Stimulated activated CD8-positive, alpha-beta memory T cell treated with anti-CD3 and anti-CD28 coated beads, Interleukin-2, amount 100 ng/mL, for 1 hour (primary cell): ENCODE measurements at places on chromosomes 4 and X.

- no peak for DNase-seq
Observed at GRCh38 chr4:18381186-18381585, 359.6 kb upstream of the LCORL start.

DNA sequence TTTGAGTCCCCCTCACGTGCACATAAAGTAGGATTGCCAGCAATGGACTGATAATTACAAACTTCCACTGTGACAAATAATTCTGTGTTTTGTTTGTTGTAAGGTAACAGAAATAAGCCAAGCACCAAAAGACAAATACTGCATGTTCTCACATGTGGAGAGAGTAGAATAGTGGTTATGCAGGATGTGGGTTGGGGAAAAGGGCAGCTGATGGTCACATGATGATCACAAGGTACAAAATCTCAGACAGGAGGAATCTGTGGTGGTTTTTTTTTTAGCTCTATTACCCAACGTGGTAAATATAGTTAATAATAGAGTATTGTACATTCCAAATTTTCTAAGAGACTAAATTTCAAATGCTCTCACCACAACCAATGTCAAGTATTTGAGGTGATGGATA is 182.3 kb downstream of the BANK1 start:
- DNase-seq = no peak

- DNase-seq = no peak
Observed at GRCh38 chrX:100931218-100931924, 2.7 kb upstream of the XKRX start.

DNA sequence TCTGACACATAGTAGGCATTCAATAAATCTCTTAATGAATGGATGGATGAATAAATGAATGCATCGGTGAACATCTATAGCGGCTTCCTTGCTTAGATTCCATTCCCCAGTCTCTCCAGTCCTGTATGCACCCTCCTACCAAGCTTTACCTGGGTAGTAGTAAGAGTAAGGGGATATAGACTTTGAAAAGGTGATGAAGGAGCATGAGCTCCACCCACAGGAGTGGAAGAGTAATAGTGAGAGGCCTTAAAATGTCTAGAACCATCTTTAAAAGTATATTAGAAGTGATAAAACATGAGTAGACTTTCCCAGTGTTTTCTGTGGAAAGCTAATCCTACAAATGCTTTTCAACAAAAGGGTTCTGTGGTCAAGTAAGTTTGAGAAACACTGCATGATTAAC is 35.5 kb upstream of the GPC3 start:
- DNase-seq = no peak

GRCh38 chr4:53844133-53844532 is 220.3 kb downstream of the CHIC2 start:
- DNase-seq = no peak

- no peak for DNase-seq
Observed at GRCh38 chr4:147576084-147576483, 41.1 kb upstream of the TMEM184C start.

DNA sequence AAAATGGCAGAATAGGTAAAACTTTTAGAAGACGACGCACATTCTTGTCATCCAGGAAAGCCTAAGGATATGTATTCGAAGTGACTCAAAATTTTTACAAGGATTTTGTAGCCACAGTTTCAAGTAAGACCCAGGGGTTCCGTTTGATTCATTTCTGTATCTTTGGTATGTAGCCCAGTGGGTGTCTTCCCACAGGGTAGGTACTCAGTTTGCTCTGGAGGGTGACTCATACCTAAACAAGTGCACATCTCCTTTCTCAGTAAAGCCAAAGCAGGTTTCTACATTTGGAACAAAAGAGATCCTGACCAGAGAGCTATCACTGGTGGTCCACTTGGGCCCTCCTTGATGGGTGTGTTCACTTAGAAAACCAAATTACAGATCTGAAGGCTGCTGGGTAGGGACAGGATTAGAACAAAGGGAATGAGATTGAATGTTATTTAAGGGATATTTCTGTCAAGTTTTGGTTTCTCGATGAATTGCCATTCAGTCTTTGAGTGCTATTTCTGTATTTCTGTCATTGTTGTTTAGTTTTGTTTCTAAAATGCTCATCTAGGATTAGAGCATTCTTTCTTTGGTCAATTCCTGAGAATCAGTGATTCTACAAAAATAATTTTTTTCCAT is 56.1 kb downstream of the PLS3 start:
- DNase-seq = no peak

DNA sequence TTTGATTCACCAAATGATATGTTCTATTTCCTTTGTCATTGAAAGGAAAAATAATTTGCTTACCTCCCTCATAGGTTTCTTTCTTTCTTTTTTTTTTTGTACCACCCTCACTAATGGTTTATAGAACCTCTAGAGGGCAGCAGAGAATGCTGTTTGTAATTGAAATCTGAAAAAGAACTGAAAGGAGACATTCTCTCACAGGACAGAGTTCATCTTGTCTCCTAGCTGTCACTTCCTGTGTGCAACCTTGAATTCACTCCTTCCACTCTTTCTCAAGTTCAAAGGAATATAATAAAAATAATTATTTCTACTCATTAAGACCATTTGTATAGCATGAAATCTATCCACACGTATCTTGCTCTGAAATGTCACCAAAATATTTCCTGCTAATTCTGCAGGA is 51.0 kb downstream of the GUCY1B1 start:
- no peak for DNase-seq

DNA sequence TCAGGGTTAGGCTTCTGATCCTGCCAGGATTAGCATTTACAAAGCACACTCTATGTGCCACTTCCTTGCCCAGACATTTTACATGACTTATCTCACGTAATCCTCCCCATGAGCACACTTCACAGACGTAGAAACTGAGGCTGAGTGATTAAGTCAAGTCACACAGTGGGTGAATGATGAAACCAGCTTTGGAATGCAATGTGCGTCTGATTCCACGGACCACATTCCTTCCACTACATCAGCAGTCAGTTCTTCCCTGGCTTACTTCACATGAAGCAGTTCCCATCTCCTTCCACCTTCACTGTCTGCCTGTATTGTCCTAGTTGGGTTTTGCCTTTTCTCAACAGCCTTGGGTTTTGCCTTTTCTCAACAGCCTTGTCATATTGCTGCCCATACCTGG is 134.3 kb upstream of the PPARGC1A start:
- no peak for DNase-seq

- DNase-seq = no peak
Observed at GRCh38 chr4:115272185-115272584, 158.8 kb upstream of the NDST4 start.

GRCh38 chr4:108774809-108775530 is 12.1 kb upstream of the ETNPPL start:
- no peak for DNase-seq

- no peak for DNase-seq
Observed at GRCh38 chr4:60656171-60656570, 544.0 kb upstream of the ADGRL3 start.

DNA sequence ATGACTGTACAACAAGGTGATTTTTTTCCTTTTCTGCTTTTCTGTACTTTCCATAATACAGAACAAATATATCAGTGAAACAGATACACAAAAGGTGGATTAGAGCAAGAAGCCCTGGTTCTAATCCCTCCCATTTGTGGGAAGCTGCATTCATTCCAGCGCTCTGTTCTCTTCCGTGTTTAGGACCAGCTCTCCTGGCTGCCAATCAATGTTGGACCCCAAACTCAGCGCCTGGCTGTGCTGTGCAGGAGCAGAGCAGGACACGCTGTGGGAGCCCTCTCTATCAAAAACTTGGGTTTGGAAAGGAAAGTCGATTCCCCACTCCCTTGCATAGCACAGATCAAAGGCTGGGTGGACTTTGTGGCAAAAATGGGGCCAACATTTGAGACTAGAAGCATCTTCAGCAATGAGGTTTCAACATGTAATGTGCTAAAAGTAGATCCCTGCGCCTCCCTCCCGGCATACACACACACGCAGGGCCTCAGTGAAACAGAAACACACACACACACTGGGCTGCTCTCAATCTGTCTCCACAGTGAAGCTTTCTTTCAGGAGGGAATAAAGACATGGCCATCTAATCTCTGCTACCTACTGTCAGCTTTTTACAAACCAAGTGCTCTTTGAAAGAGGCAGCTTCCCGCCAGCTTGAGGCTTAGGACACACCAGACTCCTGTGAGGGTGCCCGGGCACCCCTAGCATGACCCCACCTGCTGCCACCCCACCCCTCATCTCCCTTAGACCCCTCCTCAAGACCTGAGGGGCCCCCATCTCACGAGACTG is 12.2 kb downstream of the WDR1 start:
- no peak for DNase-seq

DNA sequence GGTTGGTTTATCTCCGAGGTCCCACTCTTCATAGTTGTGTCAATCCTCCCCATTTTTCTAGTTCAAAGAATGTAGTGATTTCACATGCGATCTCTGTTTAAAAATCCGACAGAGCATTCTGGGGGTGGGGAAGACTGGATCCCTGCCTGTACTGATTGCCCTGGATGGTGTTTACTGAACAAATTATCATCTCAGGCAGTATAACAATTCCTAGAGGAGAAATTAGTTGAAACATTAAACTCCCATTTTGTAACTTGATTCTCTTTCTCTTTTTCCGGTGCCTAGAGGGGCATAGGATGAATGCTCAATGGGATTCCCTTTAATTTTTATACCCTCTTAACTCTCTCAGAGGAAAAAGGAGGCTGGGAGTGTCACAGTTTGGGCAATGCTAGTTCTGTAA is 10.0 kb upstream of the CWH43 start:
- DNase-seq = no peak

DNA sequence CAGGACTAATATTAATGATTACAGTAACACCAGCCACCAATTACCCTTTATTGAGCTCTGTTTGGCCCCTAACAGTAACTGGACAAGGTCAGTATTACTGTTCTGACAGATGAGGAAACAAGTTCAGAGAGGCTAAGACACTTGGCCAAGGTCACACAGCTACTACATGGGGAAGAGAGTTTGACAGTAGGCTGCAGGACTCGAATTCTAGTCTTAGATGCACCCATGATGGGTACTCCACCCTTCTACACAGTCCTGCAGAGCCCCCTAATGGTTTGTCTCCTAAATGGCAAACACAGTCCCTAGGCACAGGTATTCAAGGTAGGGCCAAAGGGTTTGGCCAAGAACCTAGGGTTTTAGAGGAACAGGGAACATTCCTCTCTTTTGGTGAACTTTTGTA is 93.9 kb downstream of the NSUN7 start:
- no peak for DNase-seq

DNA sequence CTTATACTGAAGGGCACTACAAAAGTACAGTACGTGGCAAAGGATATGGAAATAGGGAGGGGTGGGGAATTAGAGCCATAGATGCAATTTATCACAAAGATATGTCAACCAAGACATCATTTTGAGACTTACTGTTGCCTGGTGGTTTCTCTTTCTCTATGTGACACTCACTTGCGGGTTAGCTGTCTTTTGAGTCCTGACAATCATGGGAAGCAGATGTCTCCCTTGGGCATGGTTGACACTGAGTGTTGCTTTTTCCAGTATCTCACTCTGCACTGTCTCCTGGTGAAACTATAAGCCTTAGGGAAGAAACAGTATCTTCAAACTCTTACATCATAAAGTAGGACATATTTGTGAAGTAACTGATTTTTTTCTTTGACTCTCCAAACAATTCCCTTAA is 383.5 kb upstream of the LCORL start:
- no peak for DNase-seq

DNA sequence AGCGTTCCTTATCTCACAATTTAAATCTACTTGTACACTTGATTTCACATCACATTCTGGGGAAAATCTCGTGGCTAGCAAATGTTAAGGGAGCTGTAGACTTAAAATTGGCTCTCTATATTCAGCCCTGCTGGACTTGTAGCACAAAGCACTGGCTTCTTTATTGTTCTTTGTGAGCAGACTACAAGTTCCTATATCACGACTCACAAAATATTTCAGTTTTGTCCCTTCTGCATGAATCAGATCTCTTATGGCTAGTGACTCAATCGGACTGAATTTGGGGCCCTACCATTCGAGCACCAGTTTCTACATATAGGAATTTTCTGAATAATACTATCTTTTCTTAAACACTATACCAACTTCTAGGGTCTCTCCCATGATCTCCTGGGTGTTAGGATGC is 390.1 kb downstream of the ADAM29 start:
- no peak for DNase-seq

DNA sequence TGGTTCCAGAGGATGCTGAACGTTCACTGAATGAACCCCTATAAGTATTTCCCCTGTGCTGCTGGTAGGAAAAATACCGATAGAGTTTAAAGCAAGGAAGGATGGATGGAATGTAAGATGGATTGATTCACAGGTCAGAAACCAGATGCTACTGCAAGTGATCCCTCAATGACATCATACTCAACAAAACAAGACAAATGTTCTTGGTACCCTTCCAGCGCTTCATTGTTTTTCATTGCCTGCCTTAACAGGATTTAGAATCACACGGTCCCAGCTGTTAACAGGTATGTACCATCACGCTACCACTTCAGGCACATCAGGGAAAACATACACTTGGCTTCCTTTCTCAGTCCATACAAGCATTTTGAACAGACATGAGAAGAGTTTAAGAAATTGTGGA is 118.1 kb upstream of the TLR3 start:
- no peak for DNase-seq

DNA sequence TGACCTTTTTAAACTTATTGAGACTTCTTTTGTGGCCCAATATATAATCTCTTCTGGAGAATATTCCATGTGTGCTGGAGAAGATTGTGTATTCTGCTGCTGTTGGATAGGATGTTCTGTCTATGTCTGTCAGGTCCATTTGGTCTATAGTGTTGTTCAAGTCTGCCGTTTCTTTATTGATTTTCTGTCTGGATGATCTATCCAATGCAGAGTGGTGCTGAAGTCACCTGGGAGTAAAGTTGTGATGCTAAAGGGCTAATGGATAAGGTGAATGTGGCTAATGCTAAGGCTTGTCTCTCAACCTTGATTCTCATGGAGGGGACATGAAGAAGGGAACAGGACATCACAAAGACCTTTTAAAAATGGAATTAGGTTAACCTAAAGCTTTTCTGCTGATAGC is 72.0 kb upstream of the AP1S2 start:
- DNase-seq = no peak

DNA sequence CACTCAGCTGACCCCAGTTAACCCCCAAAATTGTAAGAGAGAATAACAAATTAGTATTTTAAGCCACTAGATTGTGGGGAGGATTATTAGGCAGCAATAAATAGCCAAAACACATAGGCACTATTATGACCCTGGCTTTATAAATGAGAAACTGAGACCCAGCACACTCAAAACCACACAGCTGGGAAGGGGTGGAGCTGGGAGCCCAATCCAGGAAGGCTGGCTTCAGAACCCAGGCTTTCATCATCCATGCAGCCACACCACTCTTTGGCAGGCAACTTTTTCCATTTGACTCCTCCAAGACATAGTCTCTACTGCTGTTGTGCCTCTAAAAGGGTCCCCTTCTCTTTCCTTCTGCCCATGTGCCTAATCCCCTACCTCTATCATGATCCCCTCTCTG is 253.8 kb downstream of the DHX15 start:
- no peak for DNase-seq

DNA sequence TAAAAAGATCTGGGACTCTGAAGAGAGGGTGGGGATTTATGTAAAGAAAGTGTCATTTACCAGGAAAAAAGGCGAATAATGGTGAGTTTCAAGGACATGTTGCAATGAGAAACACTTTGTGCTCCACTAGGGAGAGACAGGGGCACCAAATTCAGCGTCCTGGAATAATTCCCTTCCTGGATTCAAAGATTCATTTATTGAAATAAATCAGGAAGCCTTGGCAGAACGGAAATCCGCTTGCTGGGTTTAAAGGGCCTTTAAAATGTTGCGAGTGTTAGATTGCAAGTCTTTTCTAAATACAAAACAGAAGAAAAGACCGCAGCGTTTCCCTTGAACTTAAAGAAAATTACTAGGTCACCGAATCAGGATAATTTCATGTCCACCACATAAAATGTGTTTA is 3.8 kb upstream of the ZIC3 start:
- no peak for DNase-seq
